ENCODE measurements at places on chromosomes 11 and 22.

DNA sequence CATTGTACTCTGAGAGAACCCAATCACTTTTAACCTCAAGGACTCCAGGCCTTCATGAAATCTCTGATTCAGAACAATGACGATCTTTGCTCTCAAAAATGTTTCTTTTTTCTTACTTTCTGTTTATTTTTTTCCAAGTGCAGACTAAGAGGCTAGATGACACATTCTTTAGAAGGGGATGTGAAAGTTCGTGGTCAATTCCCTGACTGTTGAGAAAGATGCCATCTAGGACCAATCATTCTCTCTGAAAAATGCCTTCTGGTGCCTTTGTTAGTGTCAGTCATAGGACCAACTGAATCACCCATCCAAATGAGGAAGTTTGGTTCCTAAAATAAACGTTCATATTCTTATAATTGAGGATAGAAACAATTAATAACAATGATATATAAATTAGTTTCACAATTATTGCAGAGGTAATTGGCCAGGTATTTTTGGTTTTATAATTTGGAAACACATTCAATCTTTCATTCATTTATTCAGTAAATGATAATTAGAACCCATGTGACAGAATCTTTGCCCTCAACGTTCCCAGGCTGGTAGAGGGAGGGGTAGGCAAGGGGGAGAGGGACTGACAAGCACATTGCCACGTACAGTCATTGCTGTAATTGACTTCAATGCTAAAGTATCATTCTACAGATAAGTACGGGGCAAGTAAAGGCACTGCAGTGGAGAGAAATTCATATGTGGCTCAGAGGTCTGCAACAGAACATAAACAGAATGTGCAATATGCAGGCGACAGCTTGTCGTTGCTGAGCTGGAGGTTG, 333.4 kb upstream of the MPPED2 start:
- no peak for DNase-seq

DNA sequence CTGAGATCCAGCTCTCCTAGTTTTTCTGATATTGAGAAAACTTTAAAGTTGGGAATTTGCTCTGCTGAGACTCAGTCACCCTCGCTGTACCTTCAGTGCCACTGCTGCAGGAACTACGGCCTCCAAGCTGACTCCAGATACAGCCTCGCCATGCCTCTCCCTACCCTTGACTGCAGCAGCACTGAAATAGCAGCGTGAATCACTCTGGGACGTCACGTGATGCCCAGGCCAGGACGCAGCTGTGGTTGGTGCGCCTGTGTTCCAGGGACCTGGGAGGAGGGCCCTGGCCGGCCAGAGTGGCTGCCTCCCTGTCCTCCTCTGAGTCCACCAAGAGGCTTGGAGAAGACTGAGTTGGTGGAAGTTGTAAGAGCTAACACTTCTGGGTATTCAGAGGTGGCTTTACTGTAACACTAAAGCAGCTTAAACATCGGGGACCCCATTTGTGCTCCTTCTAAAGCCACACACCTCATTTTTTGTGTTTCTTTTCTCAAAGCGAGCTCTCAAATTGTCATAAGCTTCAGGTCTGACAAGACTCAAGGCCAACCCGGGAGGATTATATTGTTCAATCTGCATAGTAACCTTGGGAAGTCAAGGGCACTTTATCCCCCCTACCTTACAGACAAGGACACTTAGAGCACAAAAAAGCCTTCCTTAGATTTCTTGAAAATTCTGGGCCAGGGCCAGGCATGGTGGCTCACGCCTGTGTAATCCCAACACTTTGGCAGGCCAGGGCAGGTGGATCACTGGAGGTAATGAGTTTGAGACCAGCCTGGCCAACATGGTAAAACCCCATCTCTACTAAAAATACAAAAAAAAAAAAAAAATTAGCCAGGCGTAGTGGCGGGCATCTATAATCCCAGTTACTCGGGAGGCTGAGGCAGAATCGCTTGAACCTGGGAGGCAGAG, 4.2 kb upstream of the STIP1 start:
- no peak for DNase-seq

- no peak for DNase-seq
Measured at GRCh38 chr22:46971099-46971763, 208.8 kb downstream of the TBC1D22A start.

DNA sequence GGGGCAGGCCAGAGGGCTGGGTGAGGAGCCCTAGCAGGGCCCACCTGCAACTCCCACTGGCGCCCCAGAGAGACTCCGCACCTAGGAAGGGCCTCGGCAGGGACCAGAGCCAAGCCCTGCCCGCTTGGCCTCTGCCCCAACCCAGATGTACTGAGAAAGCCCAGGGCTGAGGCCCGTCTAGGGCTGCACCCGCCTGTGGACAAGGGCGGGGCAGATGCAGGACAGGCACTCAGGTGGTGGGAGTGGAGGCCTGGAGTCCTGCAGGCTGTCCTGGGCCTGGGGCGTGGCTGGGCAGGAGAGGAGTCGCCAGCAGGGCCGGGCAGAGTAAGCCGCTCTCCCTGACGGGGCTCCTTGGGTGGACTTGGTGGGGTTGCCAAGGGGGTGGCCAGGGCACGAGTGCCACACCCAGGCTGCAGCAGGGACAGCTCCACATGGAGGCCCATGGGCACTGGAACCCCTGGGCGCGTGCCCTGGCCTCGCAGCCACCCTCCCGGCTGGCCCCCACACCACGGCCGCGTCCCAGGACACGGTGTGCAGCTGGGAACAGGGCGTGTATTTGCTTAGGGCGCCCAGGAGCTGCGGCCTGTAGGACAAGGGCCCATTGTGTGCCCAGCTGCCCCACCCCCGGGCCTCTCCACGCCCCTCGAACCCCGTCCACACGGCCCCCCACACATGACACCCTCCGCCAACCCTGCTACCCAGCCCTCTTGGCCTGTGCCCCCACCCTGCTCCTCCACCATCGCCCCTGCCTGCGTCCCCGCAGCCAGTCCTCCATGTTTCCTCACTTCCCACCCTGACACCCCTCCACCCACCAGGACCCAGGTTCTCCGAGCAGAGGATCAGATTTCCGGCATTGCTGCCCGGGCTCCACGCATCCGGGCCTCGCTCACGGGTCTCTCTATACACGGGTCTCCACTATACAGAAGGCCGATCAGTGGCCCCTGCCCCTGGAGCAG, 11.3 kb upstream of the PIM3 start:
- DNase-seq = no peak

GRCh38 chr11:71204748-71205664, 47.4 kb downstream of the SHANK2 start:
- DNase-seq = no peak

DNA sequence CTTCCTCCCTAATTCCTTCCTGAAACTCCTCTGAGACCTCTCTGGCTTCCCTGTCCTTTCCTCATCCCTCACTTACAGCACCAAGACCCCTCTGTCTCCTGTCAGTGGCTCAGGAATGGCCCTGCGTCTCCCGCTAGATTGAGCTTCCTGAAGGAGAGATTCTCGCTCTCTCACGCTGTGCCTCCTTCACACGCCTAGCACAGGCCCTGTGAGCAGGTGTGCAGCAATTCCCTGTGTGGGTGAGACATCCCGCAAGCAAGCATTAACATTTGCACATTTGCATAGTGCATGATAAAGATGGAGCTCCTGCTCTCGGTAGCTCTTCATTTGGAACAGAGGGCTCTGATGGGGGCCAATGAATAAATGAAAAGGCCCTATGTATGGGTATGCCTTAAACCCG, 159.8 kb downstream of the ADAMTS15 start:
- DNase-seq = no peak

GRCh38 chr22:20096574-20097420, 16.8 kb downstream of the DGCR8 start:
- no peak for DNase-seq

- DNase-seq = no peak
Measured at GRCh38 chr11:62427630-62428233, 8.9 kb downstream of the SCGB1A1 start.

GRCh38 chr11:13972043-13972910, 9.8 kb downstream of the SPON1 start:
- no peak for DNase-seq

DNA sequence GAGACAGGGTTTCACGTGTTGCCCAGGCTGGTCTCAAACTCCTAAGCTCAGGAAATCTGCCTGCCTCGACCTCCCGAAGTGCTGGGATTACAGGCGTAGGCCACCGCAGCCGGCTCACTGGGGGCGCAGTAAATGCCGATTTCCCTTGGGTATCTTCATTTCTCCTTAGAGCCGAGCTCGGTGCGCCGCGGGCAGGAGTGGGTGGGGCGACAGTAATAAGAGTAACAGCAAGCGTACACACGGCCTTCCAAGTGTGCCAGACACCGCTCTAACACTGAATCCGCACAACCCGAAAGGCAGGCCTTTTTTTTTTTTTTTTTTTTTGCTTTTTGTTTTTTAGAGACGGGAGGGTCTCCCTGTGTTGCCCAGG, 500 bp upstream of the ADSL start:
- no peak for DNase-seq

DNA sequence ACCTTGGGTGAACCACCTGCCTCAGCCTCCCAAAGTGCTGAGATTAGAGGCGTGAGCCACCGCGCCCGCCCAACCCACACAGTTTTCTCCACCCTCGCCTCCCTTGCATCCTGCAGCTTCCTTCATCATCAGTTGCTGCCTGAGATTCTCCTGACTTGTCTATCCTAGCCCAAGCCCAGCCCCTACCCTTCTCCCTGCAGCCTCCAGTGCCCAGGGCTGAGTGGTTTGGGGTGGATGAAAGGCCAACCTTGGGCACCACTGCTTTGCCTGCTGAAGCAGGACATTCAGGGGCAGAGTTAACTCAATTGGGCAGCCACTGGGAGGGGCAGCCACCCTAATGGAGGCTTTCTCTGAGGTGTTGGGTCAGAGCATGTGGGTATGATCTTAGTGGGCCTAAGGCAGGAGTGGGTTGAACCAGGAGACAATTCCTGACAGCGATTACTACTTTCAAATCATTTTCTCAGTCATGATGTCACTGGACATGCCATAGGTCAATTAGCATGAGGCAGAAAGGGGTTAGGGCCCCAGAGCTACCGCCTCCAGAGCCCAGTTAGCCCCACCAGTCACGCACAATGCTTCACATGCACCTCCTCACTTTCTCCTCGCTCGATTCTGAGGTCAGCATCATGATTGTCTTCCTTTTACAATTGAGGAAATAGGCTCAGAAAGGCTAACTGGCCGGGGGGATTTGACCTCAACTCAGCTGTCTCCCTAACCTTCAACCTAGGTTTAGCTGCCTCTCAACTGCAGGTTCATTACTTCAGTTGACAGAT, 1.0 kb upstream of the FKBP2 start:
- DNase-seq = no peak

GRCh38 chr11:117579161-117579560, 217.9 kb downstream of the DSCAML1 start:
- no peak for DNase-seq

DNA sequence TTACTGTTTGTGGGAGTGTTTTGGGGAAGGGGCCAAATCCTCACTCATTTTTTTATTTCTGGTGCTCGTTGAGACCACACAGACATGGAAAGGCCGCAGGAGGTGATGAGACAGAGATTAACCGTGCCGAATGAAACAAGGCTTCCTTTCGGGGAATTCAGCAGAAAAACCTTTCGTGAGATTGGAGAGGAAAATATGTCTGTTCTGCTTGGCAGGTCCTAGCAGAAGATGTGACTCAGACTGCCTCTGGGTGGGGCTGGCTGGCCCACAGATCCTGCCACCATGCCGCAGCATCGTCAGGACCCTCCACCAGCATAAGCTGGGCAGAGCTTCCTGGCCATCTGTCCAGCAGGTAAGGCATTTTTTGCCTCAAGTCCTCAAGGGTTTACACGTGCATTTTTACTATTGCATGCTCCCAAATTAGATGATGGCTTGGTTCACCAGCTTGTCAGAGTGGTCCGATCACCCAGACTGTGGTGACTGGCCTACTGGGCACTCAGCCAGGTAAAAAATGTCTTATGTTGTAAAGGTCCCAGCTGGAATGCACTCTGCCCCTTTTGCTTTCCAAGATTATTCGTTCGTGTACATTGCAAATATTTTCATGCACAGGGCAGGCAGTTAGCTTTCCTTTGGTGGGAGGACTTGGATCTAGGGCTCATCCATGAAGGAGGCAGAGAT, 1.5 kb downstream of the DDB2 start:
- no peak for DNase-seq

DNA sequence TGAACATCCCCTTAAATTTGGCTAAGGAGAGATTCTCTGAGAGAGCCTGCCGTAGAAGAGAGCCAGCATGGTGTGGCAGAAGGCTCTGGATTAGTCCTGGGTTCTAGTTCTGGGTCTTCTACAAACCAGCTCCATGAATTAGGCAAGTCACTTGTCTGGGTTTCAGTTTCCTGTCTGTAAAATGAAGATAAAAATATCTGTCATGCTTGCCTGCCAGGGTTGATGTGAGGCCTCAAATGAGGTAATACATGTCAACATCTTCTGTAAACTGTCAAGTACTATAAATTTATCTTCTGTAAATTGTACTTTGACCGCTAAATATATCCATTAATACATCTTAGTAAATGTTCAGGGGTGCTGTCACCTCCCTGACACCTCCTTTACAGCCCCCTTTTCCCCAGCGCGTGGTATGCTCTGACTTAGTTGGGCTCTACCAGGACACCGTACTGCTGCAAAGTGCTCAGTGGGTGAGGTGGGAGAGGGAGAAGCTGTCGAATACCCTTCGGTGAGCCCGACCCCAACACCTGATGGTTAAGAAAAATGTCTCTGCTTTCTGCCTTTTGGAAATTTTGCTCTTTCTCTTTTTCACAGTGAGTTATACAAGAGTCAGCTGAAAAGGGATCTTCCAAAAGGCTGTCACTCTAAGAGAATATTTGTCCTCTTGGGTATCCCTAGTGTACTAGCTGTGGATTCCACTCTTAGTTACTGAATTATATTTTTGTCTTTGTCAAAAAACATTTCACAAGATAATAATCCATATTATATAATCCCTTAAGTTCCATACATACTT, 15.0 kb downstream of the RBX1 start:
- no peak for DNase-seq

GRCh38 chr22:32625985-32626384, 151.4 kb downstream of the FBXO7 start:
- DNase-seq = no peak

DNA sequence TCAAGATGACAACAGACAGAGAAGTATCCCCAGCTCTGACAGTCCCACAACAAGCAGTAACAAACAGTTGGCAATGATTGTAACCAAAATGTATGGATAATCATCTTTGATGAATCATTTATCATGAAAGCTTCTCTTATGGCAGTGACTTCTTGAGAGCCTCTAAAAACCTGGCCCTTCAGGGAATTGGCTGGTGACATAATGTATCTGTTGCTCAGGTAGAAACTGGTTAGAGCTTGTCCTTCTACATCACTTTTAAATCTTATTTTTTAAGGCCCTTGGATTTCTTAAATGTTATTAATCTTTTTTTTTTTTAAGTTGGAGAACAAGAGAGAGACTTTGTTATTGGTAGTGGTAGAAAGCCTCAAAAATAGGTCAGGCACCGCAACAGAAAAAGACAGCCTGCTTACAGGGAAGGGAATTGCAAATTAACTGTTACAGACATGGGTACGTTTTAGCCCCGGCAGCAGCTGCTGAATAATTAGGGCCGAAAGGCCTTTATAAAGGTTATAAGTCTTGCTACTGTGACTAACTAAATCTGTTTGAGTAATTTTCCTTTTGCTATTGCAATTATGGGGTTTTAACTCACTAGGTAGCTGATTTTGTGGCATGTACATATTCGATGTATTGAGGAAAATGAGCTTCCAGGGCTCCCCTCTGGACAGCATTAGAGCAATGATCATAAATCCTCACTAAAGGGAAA, 207.7 kb upstream of the LRRC4C start:
- DNase-seq = no peak

GRCh38 chr11:72406540-72407527, 27.5 kb downstream of the CLPB start:
- no peak for DNase-seq

GRCh38 chr11:124915541-124916369, 3.3 kb upstream of the HEPN1 start:
- DNase-seq = no peak

- peak; percentile 13 for DNase-seq
Measured at GRCh38 chr11:34654483-34655334, 33.8 kb downstream of the EHF start.

- DNase-seq = no peak
Measured at GRCh38 chr11:20226933-20227332, 66.7 kb upstream of the DBX1 start.

Data from NCI-H2081 treated with DMSO at 0.1 percent for 48 hours (cell line).